ENCODE measurements at places on chromosomes 6 and 20.

DNA sequence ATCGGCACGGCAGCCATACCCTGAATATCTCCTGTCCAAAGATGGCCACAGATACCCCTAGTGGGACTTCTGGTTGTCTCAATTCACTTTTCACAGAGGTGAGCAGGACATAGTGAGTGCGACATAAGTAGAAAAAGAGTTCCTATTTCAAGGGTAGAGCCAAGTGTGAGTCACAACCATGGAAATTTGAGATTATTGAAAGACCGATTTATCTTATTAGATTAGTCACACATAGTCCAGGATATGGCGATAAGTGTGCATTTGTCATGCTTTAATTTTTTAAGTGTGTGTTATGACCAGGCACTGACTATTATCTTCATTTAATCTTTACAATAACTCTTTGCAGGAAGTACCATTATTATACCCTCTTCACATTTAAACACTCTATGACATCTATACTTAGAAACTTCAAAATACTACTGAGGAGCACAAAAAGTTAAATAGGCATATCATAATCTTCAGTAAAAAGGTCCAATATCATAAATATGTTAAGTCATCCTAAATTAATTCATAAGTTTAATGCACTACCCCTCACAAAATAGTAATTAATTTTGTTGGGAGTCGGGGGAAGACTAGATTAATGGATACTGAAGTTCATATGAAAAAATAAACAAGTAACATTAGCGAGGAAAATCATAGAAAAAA lies 13.4 kb upstream of the TNFAIP3 start:
- H3K27ac ChIP-seq, result peak overlapping the region; percentile 95
- H3K36me3 ChIP-seq, result peaks cover 41% of the 10 kb centered on the region
- DNase-seq, result peak; percentile 76
- H3K4me3 ChIP-seq, result no peak overlapping the region
- peaks cover 62% of the 10 kb centered on the region for H3K4me1 ChIP-seq
- H3K27me3 ChIP-seq, result no peaks in the 10 kb centered on the region

- H3K27ac ChIP-seq, result no peak overlapping the region
- no peak for DNase-seq
- no peak overlapping the region for H3K4me3 ChIP-seq
- H3K4me1 ChIP-seq, result no peaks in the 10 kb centered on the region
- no peaks in the 10 kb centered on the region for H3K27me3 ChIP-seq
Observed at GRCh38 chr6:167917551-167918154, 79.8 kb upstream of the KIF25 start.

DNA sequence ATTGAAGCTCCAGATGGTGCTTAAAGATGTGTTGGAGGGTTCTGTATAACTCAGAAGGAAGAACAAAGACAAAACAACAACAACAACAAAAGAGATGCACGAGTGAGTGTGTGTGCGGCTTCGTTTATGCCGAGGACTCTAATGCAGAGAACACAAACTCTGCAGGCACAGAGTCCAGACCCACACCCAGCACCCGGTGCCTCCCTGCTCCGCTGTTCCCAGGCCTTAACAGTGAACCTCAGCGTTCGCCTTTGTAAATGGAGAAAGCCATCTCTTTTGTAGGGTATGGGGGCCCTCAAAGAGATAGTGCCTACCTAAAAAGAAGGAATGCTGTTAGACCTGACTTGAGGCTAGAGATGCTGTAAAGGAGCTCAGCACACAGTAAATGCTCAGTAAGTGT lies 243.3 kb downstream of the ERMARD start:
- no peaks in the 10 kb centered on the region for H3K27me3 ChIP-seq
- no peak overlapping the region for H3K4me3 ChIP-seq
- no peaks in the 10 kb centered on the region for H3K36me3 ChIP-seq
- H3K4me1 ChIP-seq, result no peaks in the 10 kb centered on the region
- no peak for DNase-seq

- no peak overlapping the region for H3K27ac ChIP-seq
- H3K27me3 ChIP-seq, result no peaks in the 10 kb centered on the region
- no peak overlapping the region for H3K4me3 ChIP-seq
Observed at GRCh38 chr6:105711216-105711615, 308.3 kb upstream of the PREP start.

GRCh38 chr6:34580707-34581560 lies 24.8 kb upstream of the SPDEF start:
- no peaks in the 10 kb centered on the region for H3K4me1 ChIP-seq
- H3K27ac ChIP-seq, result no peak overlapping the region
- H3K36me3 ChIP-seq, result no peaks in the 10 kb centered on the region
- no peak overlapping the region for H3K4me3 ChIP-seq
- no peaks in the 10 kb centered on the region for H3K27me3 ChIP-seq
- DNase-seq, result no peak

GRCh38 chr20:50376888-50377459 lies 133.2 kb upstream of the PTPN1 start:
- H3K4me1 ChIP-seq, result peaks cover 34% of the 10 kb centered on the region
- no peaks in the 10 kb centered on the region for H3K27me3 ChIP-seq
- H3K4me3 ChIP-seq, result no peak overlapping the region
- H3K36me3 ChIP-seq, result no peaks in the 10 kb centered on the region
- no peak for DNase-seq
- no peak overlapping the region for H3K27ac ChIP-seq

- no peaks in the 10 kb centered on the region for H3K27me3 ChIP-seq
- no peaks in the 10 kb centered on the region for H3K36me3 ChIP-seq
- H3K27ac ChIP-seq, result no peak overlapping the region
- H3K4me1 ChIP-seq, result no peaks in the 10 kb centered on the region
- DNase-seq, result no peak
Observed at GRCh38 chr6:133918208-133918930, 29.5 kb downstream of the TCF21 start.

GRCh38 chr6:30724906-30725667 lies 4.9 kb downstream of the TUBB start:
- H3K4me1 ChIP-seq, result no peaks in the 10 kb centered on the region
- no peak overlapping the region for H3K27ac ChIP-seq
- no peaks in the 10 kb centered on the region for H3K27me3 ChIP-seq
- DNase-seq, result no peak
- H3K4me3 ChIP-seq, result no peak overlapping the region
- peaks cover 62% of the 10 kb centered on the region for H3K36me3 ChIP-seq

DNA sequence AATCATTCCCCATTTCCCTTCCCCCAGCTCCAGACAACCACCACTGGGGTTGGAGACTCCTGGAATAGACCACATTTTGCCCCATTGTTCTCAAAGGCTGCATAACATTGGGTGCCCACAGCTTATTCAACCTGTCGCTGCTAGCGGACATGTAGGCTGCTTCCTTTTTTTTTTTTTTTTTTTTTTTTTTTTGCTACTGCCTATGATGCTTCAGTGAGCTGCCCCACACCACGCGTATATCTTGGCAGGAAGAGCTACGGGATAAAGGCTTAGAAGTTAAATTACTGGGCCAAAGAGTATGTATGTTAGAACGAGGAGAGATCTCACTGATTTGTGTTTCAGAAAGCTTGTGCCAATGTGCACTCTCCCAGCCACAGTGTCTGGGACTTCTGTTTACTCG lies 7.0 kb downstream of the LBP start:
- H3K27ac ChIP-seq, result no peak overlapping the region
- H3K27me3 ChIP-seq, result 0 out of 2 replicates have a peak, but pooled peaks cover 4% of the 10 kb centered on the region
- no peaks in the 10 kb centered on the region for H3K36me3 ChIP-seq
- H3K4me3 ChIP-seq, result no peak overlapping the region
- H3K4me1 ChIP-seq, result no peaks in the 10 kb centered on the region

GRCh38 chr6:6728169-6728941 lies 139.8 kb downstream of the LY86 start:
- H3K27me3 ChIP-seq, result no peaks in the 10 kb centered on the region
- no peak for DNase-seq
- no peaks in the 10 kb centered on the region for H3K36me3 ChIP-seq
- no peak overlapping the region for H3K27ac ChIP-seq
- H3K4me3 ChIP-seq, result no peak overlapping the region
- no peaks in the 10 kb centered on the region for H3K4me1 ChIP-seq

Data from SJCRH30 (cell line).